ENCODE measurements at places on chromosomes 4 and X. TPM values are rescaled to one million over a fixed set of nuclear protein-coding genes. Genes with fewer than 3 reads are reported as not detected.
A peak's percentile ranks its signal among the peaks of the same experiment; 100 is the strongest.

GRCh38 chr4:81093720-81094401, 63.4 kb downstream of the BMP3 start:
- 0 out of 2 replicates have a peak, but pooled peaks cover 1% of the 10 kb centered on the region for H3K36me3 ChIP-seq
- no peaks in the 10 kb centered on the region for H3K27me3 ChIP-seq
- no peak overlapping the region for H3K27ac ChIP-seq
- DNase-seq: no peak

DNA sequence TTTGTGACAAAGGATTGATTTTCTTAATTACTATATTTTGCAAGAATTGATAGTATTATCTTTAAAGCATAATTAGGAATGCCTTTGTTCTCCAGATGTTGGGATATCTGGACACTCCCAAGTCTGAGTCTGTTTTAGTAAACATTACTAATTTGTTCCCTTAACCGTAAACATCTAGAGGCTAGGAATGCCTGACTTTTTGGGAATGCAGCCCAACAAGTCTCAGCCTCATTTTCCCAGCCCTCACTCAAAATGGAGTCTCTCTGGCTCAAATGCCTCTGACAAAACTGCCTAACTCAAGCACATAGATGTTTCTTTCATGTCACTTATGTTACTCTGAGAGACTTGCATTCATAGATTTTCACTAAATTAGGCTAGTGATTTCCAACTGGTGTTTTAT, 297.0 kb upstream of the CLNK start:
- no peak overlapping the region for H3K4me3 ChIP-seq
- H3K27me3 ChIP-seq: no peaks in the 10 kb centered on the region
- no peaks in the 10 kb centered on the region for H3K4me1 ChIP-seq
- H3K27ac ChIP-seq: no peak overlapping the region
- no peak for DNase-seq
- H3K36me3 ChIP-seq: no peaks in the 10 kb centered on the region

GRCh38 chr4:73007526-73008100, 61.9 kb downstream of the COX18 start:
- no peak for DNase-seq
- H3K4me3 ChIP-seq: no peak overlapping the region
- H3K4me1 ChIP-seq: no peaks in the 10 kb centered on the region
- no peak overlapping the region for H3K27ac ChIP-seq

DNA sequence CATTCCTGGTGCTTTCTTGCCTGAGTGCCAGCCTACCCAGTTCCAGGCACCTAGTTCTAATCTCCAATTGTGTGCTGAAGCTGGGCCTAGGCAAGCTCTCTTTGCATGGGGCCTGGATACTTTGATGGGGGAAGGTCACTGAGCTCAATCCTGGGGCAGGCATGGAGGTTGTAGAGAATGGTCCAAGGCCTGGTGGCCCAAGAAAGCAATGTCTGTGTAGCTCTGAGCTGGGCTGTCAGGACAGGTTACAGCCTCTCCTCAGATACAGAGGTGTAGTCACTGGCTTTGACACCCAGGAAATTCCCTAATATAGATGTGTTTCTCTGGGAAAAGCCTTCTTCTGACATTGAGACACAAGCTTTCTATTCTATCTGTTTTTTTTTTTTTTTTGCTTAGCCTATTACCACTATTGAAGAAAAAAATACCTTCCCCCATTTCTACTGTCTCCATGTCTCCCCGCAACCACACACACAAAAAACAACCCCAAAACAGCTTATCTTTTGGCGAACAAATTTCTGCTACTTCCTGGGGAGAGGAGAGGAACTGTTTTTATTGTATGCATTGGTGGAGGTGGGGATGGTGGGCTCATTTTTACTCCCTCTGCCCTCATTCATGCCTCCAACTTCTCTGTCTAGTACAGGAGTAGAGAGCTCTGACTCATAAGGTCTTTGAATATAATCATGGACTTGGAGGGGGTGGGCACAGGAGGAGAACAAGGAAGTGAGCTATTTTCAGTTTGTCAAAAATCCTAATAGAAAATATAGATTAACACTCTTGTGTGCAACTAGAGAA, 66.7 kb upstream of the DHX15 start:
- peaks cover 5% of the 10 kb centered on the region for H3K4me1 ChIP-seq
- peaks cover 3% of the 10 kb centered on the region for H3K27me3 ChIP-seq
- DNase-seq: no peak

GRCh38 chr4:163693211-163693610, 198.7 kb downstream of the TMA16 start:
- no peak overlapping the region for H3K4me3 ChIP-seq
- H3K27ac ChIP-seq: no peak overlapping the region
- H3K4me1 ChIP-seq: peaks cover 11% of the 10 kb centered on the region
- no peaks in the 10 kb centered on the region for H3K36me3 ChIP-seq
- H3K27me3 ChIP-seq: no peaks in the 10 kb centered on the region
- DNase-seq: peak; percentile 83

GRCh38 chr4:8155048-8155447, 3.6 kb downstream of the ABLIM2 start:
- H3K4me1 ChIP-seq: peaks cover 5% of the 10 kb centered on the region
- DNase-seq: peak; percentile 33

- H3K27me3 ChIP-seq: no peaks in the 10 kb centered on the region
- H3K4me3 ChIP-seq: no peak overlapping the region
Measured at GRCh38 chr4:4800646-4801408, 58.6 kb upstream of the MSX1 start.

- peaks cover 25% of the 10 kb centered on the region for H3K4me1 ChIP-seq
- DNase-seq: peak; percentile 13
- no peak overlapping the region for H3K4me3 ChIP-seq
- H3K27me3 ChIP-seq: no peaks in the 10 kb centered on the region
- H3K36me3 ChIP-seq: no peaks in the 10 kb centered on the region
Measured at GRCh38 chr4:37662861-37663390, 23.2 kb downstream of the RELL1 start.

DNA sequence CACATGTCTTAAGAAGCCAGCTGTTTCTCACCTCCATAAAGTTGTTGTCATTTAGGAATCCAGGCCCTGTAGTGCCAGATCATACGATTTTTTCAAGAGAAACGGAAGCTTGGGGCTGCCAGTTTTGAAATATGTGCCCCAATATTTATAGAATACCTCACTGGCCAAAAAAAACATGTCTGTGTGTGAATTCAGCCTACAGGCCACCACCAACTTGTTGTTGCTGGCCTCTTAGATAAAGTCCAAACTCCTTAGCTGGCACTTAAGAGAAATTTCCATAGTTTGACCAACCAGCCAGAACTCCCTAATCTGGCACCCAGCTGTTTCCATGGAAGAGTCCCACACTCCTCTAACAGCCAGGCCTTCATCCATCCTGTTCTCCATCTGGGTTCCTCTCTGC, 74.1 kb downstream of the WDR19 start:
- no peak overlapping the region for H3K4me3 ChIP-seq
- H3K4me1 ChIP-seq: no peaks in the 10 kb centered on the region
- no peak for DNase-seq
- no peaks in the 10 kb centered on the region for H3K36me3 ChIP-seq
- no peak overlapping the region for H3K27ac ChIP-seq
- H3K27me3 ChIP-seq: no peaks in the 10 kb centered on the region

- no peaks in the 10 kb centered on the region for H3K36me3 ChIP-seq
- DNase-seq: no peak
- no peaks in the 10 kb centered on the region for H3K4me1 ChIP-seq
- no peak overlapping the region for H3K4me3 ChIP-seq
Measured at GRCh38 chr4:48960988-48961635, 25.0 kb upstream of the CWH43 start.

- H3K4me1 ChIP-seq: no peaks in the 10 kb centered on the region
- DNase-seq: no peak
- H3K27me3 ChIP-seq: no peaks in the 10 kb centered on the region
- H3K4me3 ChIP-seq: no peak overlapping the region
- H3K36me3 ChIP-seq: no peaks in the 10 kb centered on the region
Measured at GRCh38 chr4:87153078-87153870, 67.1 kb downstream of the KLHL8 start.

GRCh38 chrX:153667281-153667955, 6.2 kb downstream of the PNCK start:
- no peak overlapping the region for H3K27ac ChIP-seq
- H3K4me3 ChIP-seq: no peak overlapping the region
- H3K4me1 ChIP-seq: no peaks in the 10 kb centered on the region
- H3K27me3 ChIP-seq: peaks cover 16% of the 10 kb centered on the region

DNA sequence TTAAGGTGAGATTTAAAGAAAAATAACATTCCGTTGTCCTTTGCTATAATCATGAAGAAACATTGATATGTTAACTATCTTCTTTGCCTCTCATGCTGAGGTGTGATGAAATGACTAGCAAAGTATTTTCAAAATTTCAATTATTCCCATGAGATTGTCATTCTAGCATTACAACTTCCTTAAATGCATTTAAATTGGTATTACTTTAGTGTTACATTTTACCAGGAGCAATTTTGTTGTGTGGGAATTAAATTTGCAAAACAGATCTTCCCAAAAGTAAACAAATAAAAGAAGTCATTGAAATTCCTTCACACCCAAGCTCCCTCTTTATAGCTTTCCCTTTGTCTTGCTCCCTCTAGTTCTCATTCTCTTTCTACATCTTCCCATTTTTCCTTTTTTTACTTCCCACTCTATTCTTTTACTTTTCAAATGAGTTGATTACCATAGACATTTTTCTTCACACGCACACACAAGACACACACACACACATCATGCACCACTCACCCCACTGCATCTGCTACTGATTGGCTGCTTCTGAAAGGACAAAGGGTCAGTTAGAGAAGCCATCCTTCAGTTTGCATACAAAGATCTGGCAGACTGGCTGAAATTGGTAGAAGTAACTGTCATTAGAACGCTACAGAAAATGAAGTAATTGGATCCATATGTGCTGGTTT, 10.0 kb upstream of the APELA start:
- H3K27ac ChIP-seq: no peak overlapping the region
- H3K36me3 ChIP-seq: no peaks in the 10 kb centered on the region
- H3K4me1 ChIP-seq: no peaks in the 10 kb centered on the region
- no peak overlapping the region for H3K4me3 ChIP-seq
- no peak for DNase-seq

DNA sequence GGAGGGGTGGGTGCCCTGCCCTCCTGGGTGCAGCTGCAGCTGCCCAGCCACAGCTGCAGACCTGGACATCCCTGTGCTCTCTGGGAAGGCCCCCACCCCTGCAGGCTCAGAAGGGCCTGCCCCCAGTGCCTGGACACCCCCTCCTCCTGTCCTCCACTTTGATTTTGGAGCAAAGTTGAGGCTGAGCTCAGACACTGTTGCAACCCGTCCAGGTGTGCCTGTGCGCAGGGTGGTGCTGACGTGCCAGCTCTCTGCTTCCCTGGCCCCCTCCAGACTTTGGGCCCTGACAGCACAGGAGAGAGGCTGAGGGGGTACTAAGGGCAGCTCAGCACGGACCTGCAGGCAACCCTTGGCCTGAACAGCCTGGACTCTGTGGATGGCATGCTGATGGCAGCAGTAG, 750.3 kb downstream of the ARAP2 start:
- no peak overlapping the region for H3K27ac ChIP-seq
- no peaks in the 10 kb centered on the region for H3K36me3 ChIP-seq
- DNase-seq: no peak
- H3K4me3 ChIP-seq: no peak overlapping the region

GRCh38 chrX:68929332-68930150, 100.7 kb downstream of the EFNB1 start:
- no peaks in the 10 kb centered on the region for H3K36me3 ChIP-seq
- H3K4me1 ChIP-seq: peaks cover 18% of the 10 kb centered on the region
- peaks cover 1% of the 10 kb centered on the region for H3K27me3 ChIP-seq
- peak; percentile 85 for DNase-seq
- H3K4me3 ChIP-seq: no peak overlapping the region

DNA sequence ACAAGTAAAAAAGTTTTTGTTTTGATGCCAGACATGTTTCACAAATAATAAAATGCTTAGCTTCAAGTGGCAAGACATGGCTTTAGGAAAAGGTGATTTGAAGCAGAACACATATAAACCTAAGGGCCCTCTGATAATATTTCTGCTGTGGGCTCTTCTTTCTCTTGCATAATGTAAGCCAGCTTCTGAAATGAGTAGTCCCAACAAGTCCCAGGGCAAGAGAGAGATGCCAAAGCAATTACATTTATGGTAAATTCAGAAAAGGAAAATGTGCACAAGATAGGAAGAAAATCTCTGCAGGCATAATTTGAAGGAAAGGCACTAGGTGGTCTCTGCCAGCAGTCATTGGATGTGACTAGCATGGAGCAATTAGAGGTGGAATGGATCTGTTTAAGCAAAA, 170.8 kb upstream of the GALNT7 start:
- no peak overlapping the region for H3K27ac ChIP-seq
- peaks cover 13% of the 10 kb centered on the region for H3K4me1 ChIP-seq
- no peaks in the 10 kb centered on the region for H3K27me3 ChIP-seq
- peak; percentile 6 for DNase-seq

GRCh38 chr4:167424341-167425256, 190.3 kb upstream of the SPOCK3 start:
- no peaks in the 10 kb centered on the region for H3K36me3 ChIP-seq
- no peak overlapping the region for H3K27ac ChIP-seq
- H3K4me1 ChIP-seq: no peaks in the 10 kb centered on the region
- no peak overlapping the region for H3K4me3 ChIP-seq

GRCh38 chr4:73075832-73076231, 6.3 kb upstream of the COX18 start:
- no peak for DNase-seq
- no peaks in the 10 kb centered on the region for H3K27me3 ChIP-seq
- H3K4me3 ChIP-seq: no peak overlapping the region
- H3K4me1 ChIP-seq: no peaks in the 10 kb centered on the region
- peaks cover 23% of the 10 kb centered on the region for H3K36me3 ChIP-seq
- H3K27ac ChIP-seq: no peak overlapping the region

- H3K36me3 ChIP-seq: no peaks in the 10 kb centered on the region
- H3K4me3 ChIP-seq: no peak overlapping the region
- no peak for DNase-seq
- no peak overlapping the region for H3K27ac ChIP-seq
- H3K4me1 ChIP-seq: no peaks in the 10 kb centered on the region
- H3K27me3 ChIP-seq: no peaks in the 10 kb centered on the region
Measured at GRCh38 chr4:33577791-33578190, 2666.5 kb downstream of the ARAP2 start.

DNA sequence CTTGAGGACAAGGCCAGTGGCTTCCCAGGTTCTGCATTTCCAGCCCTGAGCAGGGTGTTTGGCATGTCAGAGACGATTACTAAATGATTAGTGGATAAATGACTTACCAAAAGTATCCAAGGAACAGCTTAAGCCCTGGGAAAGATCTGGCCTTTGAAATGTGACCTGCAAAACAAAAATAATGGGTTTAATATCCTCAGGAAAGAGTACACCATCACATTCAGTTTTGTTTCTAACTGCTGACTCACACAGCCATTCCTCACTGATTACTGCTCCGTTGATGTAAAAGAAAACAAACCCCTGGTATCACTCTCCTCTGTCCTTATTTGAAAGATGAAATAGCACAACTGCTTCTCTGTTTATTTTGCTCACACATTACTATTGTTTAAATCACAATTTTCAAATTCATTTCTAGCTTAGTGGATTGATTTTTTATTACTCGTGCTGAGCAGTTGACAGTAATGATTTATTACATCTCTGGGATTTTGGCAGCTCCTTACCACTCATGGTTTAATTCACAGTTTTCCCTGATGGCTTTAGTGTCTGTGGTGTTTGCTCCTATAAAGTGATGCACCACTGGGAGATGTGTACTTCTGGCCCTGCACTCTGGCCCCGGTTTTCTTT, 117.0 kb downstream of the CBLL2 start:
- peak; percentile 83 for DNase-seq
- no peak overlapping the region for H3K27ac ChIP-seq
- no peak overlapping the region for H3K4me3 ChIP-seq
- no peaks in the 10 kb centered on the region for H3K27me3 ChIP-seq

MAGIX gene
- 0.72 TPM for total RNA-seq

FRAS1 gene
- total RNA-seq: under 0.01 TPM

ANOS1 gene
- total RNA-seq: under 0.01 TPM

KIF4A gene
- 19.0 TPM for total RNA-seq

IQCM gene
- not detected for total RNA-seq

UBA1 gene
- total RNA-seq: 256 TPM

TKTL2 gene
- total RNA-seq: not detected

ADH1A gene
- total RNA-seq: not detected

MND1 gene
- total RNA-seq: 3.3 TPM

CXCL8 gene
- total RNA-seq: 3.3 TPM

ARHGAP24 gene
- total RNA-seq: 24.0 TPM

HMX1 gene
- not detected for total RNA-seq

Measured in IMR-90 (cell line).